Heart right ventricle (tissue), 16 donors: ENCODE measurements at places on chromosomes 12 and 14. TPM values are rescaled to one million over a fixed set of nuclear protein-coding genes. Genes with fewer than 3 reads are reported as not detected.

GRCh38 chr14:100568164-100568997 lies 18.8 kb downstream of the BEGAIN start:
- DNase-seq = no peak

IL25 gene
- polyA plus RNA-seq = not detected

KLHL33 gene
- 0.13 TPM for polyA plus RNA-seq

GPR135 gene
- polyA plus RNA-seq = 0.86 TPM

DNA sequence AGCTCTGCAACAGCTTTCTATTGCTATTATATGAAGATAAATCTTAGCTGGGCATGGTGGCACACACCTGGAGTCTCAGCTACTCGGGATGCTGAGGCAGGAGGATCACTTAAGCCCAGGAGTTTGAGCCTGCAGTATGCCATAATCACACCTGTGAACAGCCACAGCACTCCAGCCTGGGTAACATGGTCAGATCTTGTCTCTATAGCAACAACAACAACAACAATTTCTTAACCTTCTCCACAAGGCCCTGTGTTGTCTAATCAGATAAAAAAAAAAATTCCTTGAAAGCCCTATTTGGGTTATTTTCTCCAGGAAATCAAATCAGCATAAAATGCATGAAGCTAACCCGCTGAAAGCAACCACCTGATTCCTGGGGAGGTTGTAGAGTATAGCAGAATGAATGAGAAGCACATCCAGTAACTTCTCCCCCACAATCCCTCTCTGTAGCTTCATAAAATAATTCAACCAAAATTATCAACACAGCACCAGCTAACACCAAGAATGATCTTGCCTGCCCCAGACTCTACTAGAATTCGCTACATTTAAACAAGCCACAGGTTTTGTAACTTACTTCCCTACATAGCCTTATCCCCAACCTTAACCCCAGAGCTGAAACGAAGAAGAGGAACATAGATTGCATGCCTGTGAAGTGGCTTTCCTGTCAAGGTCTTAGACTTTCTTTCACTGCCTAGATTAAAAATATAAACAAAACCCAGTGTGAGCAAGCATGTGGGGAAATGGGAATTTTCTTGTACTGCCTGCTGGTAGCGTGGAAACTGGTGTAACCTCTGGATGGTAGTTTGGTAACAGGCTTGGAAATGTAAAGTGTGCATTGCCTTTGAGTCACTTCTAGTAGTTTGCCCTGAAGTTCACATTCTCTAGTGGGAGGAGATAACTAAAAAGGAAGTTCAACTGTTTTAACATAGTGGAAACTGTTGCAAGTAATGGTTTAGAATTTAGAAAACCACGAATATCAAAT lies 6.0 kb upstream of the STK38L start:
- DNase-seq = no peak

DNA sequence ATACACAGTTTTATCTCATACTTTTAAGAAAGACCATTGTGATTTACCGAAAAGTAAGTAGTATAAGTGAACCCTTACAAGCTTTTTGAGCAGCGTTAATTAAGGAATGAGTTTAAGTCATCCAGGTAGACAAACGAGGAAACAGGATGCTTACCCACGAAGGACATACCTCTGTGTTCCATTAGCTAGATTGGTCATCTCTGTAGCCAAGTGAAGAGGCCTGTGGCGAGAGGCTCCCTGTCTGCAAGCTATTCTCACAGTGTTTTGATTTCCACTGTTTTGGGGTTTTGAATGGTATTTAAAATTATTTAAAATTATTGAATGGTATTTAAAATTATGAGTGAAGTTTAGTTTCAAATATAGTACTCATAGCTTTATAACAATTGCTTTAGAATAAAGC lies 342.1 kb upstream of the RGS6 start:
- no peak for DNase-seq

RNU4-1 gene
- not detected for polyA plus RNA-seq

GRCh38 chr14:63673886-63674497 lies 32.3 kb upstream of the WDR89 start:
- DNase-seq = no peak

HNF1A gene
- not detected for polyA plus RNA-seq

- no peak for DNase-seq
Observed at GRCh38 chr14:101814934-101815333, 53.4 kb downstream of the PPP2R5C start.

GRCh38 chr12:126668961-126669360 lies 1598.0 kb upstream of the TMEM132C start:
- no peak for DNase-seq

DNA sequence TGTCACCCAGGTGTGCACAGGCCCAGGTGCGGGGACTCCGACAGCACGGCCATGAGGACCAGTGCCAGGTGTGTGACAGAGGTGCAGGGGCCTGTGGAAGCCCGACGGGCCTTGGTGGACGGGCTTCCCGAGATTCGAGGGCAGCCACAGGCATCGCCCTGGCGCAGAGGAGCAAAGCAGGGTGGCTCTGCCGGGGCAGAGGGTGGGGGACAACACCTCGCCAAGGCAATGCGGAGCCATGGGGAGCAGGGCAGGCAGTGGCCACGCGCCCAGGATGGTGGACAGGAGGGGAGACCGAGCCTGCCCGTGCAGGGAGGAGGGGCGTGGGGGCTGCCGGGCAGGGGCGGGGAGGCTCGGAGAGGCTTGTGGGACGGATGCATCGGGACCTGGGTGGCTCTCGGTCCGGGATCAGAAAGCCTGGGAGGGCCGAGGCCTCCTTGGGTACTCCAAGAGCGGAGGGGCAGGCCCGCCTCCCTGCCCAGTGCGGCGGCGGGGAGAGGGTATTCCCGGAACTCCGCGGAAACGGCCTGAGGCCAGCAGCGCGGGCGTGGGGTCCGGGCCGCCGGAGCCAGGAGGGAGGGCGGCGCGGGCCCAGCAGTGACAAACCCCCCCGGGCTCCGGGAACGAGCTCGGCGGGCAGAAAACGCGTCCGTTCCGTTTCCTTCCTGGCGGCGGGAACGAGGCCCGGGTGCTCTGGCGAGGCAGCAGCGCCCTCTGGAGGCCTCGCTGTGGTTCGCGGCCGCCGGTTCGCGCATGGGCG lies 1.6 kb downstream of the TMEM121 start:
- DNase-seq = peak; percentile 80

KRT79 gene
- polyA plus RNA-seq = 0.30 TPM

- DNase-seq = no peak
Observed at GRCh38 chr14:59356767-59357166, 108.4 kb downstream of the GPR135 start.
